ENCODE measurements at places on chromosomes 7 and 10. TPM values are rescaled to one million over a fixed set of nuclear protein-coding genes. Genes with fewer than 3 reads are reported as not detected.

The LDB3 gene
- total RNA-seq: 1.0 TPM

The UNCX gene
- total RNA-seq: not detected

The SLC16A12 gene
- not detected for total RNA-seq

The CAMK2B gene
- total RNA-seq: not detected

All from melanocyte of skin (primary cell).